ENCODE measurements at places on chromosomes 12 and 14. TPM values are rescaled to one million over a fixed set of nuclear protein-coding genes. Genes with fewer than 3 reads are reported as not detected.
A peak's percentile ranks its signal among the peaks of the same experiment; 100 is the strongest.

DNA sequence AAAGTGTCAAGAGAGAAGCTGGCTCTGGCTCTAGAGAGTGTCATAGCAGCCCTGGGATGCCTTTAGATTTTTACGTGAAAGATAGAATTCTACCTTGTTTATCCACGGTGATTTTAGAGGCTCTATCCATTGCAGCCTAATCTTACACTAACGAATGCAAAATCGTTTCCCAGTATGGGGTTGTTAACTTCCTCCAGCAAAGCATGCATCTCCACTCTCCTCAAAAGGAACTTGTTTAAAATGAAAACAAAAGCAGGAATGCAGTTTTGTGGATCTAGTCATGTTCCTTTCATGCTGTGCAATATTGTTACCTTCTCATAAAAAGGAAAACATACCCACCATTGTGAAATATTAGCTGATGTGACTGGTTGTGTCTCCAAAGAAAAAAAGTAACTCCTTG is 88.4 kb downstream of the ANO2 start:
- DNase-seq = no peak
- peaks cover 9% of the 10 kb centered on the region for H3K4me1 ChIP-seq
- H3K4me3 ChIP-seq = no peak overlapping the region
- H3K27me3 ChIP-seq = peaks cover 6% of the 10 kb centered on the region
- H3K36me3 ChIP-seq = no peaks in the 10 kb centered on the region
- no peak overlapping the region for H3K27ac ChIP-seq

- H3K4me3 ChIP-seq = no peak overlapping the region
- DNase-seq = no peak
- H3K4me1 ChIP-seq = no peaks in the 10 kb centered on the region
- no peaks in the 10 kb centered on the region for H3K36me3 ChIP-seq
- no peak overlapping the region for H3K27ac ChIP-seq
Observed at GRCh38 chr14:104856869-104857860, 7.9 kb upstream of the CEP170B start.

- no peak overlapping the region for H3K4me3 ChIP-seq
- H3K27ac ChIP-seq = no peak overlapping the region
Observed at GRCh38 chr14:23066368-23066767, 9.0 kb upstream of the CDH24 start.

SLC22A17 gene
- total RNA-seq = 15.5 TPM

- H3K27me3 ChIP-seq = no peaks in the 10 kb centered on the region
- H3K4me1 ChIP-seq = no peaks in the 10 kb centered on the region
- peak; percentile 54 for DNase-seq
- no peaks in the 10 kb centered on the region for H3K36me3 ChIP-seq
- no peak overlapping the region for H3K27ac ChIP-seq
Observed at GRCh38 chr12:68240079-68240478, 13.3 kb downstream of the IL22 start.

TBC1D30 gene
- total RNA-seq = 0.98 TPM

GRCh38 chr12:111173391-111173790 is 195.5 kb downstream of the PHETA1 start:
- no peaks in the 10 kb centered on the region for H3K36me3 ChIP-seq
- H3K27me3 ChIP-seq = peaks cover 67% of the 10 kb centered on the region
- no peak overlapping the region for H3K27ac ChIP-seq

TSPAN9 gene
- 56.6 TPM for total RNA-seq

DNA sequence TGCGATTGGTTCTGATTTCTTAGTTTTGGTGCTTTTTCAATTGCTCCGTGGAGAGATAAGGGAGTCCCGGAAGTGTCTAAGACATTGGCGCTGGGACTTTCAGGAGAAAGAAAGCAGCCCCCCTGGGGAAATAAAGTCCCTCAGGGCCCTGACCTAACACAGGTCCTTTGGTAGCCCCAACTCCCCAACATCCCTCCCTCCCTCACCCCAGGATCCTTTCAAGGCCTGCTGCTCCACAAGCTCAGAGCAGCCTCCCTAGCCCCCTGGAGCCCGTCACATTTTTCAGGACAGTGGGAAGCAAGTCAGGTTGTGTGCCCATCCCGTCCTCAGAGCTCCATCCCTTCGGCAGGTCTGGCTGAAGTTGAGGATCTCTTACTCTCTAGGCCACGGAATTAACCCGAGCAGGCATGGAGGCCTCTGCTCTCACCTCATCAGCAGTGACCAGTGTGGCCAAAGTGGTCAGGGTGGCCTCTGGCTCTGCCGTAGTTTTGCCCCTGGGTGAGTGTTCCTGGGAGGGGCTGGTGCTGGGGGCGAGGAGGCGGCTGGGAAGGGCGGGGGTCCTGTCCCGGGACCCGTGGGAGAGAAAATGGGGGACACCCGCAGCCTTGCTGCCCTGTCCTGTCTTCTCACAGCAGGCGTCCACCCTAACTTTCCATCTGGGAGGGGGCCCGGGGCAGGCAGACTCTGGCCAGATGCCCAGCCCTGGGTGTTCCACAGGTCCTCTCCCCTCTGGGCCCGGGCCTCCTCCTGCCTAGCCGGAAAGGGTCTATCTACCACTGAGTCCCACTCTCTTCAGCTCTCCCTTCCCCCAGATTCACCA is 950 bp downstream of the IFI27 start:
- no peaks in the 10 kb centered on the region for H3K27me3 ChIP-seq
- no peaks in the 10 kb centered on the region for H3K36me3 ChIP-seq
- peak overlapping the region; percentile 83 for H3K27ac ChIP-seq
- no peak for DNase-seq

RDH16 gene
- 0.27 TPM for total RNA-seq

A2M gene
- total RNA-seq = 233 TPM

DNA sequence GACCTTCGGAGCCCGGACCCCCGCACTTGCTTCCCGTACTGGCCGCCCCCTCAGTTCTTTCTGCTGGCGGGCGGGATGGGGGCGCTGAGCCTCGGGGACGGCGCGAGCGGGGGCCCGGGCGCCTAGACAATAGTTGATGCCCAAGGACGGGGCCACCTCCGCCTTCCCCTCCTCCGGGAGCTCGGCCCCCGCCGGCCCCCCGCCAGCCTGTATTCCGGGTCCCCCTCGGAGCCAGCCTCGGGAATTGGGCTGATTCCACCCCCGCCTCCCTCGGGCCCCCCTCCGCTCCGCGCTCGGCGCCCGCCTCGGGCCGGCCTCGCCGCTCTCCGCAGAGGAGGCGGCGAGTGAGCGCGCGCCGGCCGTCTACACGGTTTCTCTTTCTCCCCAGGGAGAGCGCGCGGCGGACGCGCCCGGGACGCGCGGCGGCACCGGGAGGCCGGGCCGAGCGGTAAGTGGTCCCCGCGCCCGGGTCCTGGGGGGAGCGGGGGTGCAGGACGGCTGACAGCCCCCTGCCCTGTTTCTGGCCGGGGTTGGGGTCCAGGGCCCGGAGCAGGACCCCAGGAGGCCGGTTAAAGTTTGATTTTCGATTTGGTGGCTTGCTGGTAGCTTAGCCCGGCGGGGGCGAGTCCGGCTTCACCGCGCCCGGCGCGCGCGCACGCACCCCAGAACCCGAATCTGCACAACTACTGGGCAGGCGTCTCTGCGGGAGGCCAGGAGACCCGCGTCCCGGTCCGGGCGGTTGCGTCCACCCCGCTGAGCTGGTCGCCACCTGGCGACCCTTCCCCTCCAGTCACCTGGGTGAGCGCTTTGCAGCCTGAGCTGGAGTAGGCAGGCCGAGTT is 413.7 kb downstream of the PCNX1 start:
- peak overlapping the region; percentile 91 for H3K27ac ChIP-seq
- H3K27me3 ChIP-seq = peaks cover 5% of the 10 kb centered on the region
- peak; percentile 76 for DNase-seq
- H3K4me1 ChIP-seq = peaks cover 12% of the 10 kb centered on the region

GRCh38 chr12:3133405-3133783 is 56.2 kb downstream of the TSPAN9 start:
- peaks cover 10% of the 10 kb centered on the region for H3K27me3 ChIP-seq
- no peak overlapping the region for H3K4me3 ChIP-seq
- H3K27ac ChIP-seq = no peak overlapping the region
- H3K36me3 ChIP-seq = no peaks in the 10 kb centered on the region
- H3K4me1 ChIP-seq = peaks cover 54% of the 10 kb centered on the region
- DNase-seq = no peak

CMTM5 gene
- 1.1 TPM for total RNA-seq

DNA sequence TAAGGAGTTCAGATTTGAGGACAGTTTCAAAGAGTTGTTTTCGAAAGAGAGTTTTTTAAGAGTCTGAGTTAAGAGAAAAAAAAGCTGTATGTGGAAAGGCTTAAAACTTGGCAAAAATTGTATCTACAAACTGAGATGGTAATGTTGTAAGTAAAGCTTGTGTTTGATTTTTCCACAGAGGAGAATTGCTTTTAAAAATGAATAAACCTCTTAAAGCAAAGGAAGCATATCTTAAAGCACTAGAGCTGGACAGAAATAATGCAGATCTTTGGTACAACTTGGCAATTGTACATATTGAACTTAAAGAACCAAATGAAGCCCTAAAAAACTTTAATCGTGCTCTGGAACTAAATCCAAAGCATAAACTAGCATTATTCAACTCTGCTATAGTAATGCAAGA is 50.3 kb downstream of the TMTC3 start:
- H3K36me3 ChIP-seq = peaks cover 2% of the 10 kb centered on the region
- no peak overlapping the region for H3K4me3 ChIP-seq
- DNase-seq = peak; percentile 11
- no peaks in the 10 kb centered on the region for H3K4me1 ChIP-seq
- H3K27me3 ChIP-seq = no peaks in the 10 kb centered on the region
- no peak overlapping the region for H3K27ac ChIP-seq

RNASE7 gene
- total RNA-seq = not detected

GRCh38 chr12:108729612-108730364 is 1.5 kb downstream of the CORO1C start:
- peaks cover 11% of the 10 kb centered on the region for H3K4me1 ChIP-seq
- H3K4me3 ChIP-seq = peak overlapping the region; percentile 88
- H3K27me3 ChIP-seq = no peaks in the 10 kb centered on the region

GRCh38 chr14:68748691-68749090 is 44.2 kb downstream of the ZFP36L1 start:
- H3K27ac ChIP-seq = no peak overlapping the region
- H3K4me3 ChIP-seq = no peak overlapping the region
- DNase-seq = no peak

DNA sequence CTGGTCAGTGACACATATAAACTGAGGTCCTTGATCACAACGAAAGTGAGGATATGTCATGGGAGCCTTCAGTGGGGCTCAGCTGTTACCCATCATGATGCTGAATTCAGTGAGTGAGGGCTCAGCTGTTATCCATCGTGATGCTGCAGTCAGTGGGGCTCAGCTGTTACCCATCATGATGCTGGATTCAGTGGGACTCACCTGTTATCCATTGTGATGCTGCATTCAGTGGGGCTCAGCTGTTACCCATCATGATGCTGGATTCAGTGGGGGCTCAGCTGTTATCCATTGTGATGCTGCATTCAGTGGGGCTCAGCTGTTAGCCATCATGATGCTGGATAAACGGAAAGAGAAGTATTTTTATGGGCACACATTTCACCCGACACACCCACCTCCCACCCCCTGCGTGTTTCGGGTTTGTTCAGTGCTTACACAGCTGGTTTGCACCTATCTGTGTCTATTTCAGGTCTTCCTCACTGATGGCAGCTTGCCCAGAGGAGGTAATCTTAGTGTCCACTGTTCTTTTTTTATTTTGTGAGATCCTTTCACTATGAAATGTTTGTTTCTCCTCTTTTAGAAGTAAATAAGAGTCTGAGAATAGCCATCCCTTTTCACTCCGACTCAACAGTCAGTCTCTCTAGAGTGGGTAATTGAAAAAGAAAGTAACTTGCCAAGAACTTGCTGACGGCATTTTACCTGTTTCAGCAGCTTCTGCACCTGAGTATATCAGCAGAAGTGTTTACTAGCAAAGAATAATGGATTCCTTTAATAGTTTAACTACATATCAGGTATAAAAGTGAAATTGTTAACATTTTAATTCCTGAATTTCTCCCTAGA is 183.0 kb downstream of the ERC1 start:
- no peaks in the 10 kb centered on the region for H3K27me3 ChIP-seq
- H3K27ac ChIP-seq = no peak overlapping the region
- peak; percentile 72 for DNase-seq
- H3K4me3 ChIP-seq = no peak overlapping the region

DNA sequence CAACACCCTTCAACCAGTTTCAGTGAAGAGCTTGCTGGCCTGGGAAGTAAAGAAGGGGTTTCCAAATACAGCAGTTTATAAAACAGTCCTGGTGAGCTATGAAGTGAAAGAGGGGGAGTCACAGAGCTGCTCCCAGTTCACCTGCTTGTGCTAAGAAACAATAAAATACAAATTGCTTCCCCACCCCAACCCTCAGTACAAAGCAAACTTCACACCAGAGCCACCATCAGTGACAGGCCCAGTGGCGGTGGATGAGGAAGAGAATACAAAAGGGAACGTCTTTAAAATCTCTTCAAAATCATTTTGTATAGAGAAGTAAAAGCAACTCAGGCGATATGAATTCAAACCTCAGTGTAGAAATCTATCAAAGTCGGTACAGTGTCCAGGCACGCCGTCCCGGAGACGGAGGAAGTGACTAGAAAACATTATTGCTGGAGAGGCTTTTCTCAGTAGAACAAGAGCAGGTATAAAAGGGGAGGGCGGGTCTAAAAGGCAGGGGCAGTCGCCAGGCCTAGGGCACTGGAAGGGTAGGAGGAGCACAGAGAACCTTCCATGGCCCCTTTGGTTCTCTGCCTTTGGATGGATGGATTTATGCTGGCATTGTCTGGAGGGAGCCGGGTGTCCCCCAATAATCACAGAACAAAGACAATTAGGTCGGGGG is 10.5 kb upstream of the RPLP0 start:
- H3K36me3 ChIP-seq = peaks cover 72% of the 10 kb centered on the region
- no peak for DNase-seq
- no peak overlapping the region for H3K27ac ChIP-seq
- no peak overlapping the region for H3K4me3 ChIP-seq
- H3K27me3 ChIP-seq = no peaks in the 10 kb centered on the region

BDKRB2 gene
- 3.5 TPM for total RNA-seq
